ENCODE measurements at places on chromosomes 5 and 9. TPM values are rescaled to one million over a fixed set of nuclear protein-coding genes. Genes with fewer than 3 reads are reported as not detected.
A peak's percentile ranks its signal among the peaks of the same experiment; 100 is the strongest.

- DNase-seq: no peak
Observed at GRCh38 chr9:89544279-89544661, 46.4 kb upstream of the SEMA4D start.

- DNase-seq: no peak
Observed at GRCh38 chr9:110240198-110240597, 16.1 kb downstream of the TXN start.

The MEIKIN gene
- polyA plus RNA-seq: not detected

The AOPEP gene
- polyA plus RNA-seq: 44.3 TPM

DNA sequence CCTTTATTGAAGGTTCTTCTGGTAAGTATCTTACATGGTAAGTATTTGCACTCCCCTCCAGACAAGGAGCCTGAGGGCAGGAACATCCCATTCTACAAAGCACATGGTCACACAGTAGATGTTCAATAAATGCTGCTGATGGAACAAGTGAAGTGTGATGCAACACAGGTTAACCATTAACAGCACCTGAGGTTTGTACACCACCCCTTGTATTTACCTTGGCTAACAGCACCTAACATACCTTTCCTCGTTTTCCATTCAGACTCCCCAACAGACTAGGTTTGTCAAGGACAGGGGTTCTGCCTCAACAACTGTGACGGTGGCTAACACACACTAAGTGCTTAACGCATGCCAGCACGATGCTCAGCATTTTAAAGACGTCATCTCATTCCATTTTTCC, 213.6 kb downstream of the MAPKAP1 start:
- DNase-seq: peak; percentile 46

DNA sequence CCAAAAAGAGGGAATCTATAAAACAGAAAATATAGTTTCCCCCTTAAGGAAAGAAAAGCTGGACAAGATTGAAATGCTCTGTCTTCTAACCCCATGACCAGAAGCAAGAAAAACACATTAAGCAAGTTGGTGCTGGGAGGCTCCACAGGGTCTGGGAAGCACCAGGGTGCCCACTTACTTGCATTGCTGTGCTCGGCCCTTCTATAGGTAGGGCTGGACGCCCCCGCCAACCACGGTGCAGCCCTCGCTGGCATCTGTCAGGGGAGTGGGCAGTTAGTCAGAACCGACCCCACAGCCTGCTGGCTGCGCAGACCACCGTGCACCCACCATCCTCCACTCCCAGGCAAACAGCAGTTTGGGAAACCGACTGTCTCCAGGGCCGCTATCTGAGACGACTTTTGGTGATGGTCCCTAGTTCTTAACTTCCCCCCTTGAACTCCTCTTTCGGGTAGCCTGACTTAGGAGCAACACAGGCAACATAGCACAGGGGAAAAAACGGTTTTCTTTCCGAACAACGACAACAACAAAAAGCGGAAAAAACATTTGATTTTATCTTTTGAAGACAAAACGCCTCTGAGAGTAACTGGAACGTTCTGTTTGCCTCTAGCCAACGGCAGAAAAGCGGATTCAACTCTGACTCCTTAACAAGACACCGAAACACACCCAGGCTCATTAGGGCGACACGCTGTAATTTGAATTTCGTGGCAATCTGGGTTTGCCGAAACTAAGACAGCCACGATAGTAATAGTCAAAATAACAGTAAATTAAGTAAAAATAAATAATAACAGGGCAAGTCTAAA, 3.9 kb downstream of the IRX2 start:
- DNase-seq: no peak

GRCh38 chr5:142012186-142012785, 541 bp downstream of the GNPDA1 start:
- peak; percentile 45 for DNase-seq

DNA sequence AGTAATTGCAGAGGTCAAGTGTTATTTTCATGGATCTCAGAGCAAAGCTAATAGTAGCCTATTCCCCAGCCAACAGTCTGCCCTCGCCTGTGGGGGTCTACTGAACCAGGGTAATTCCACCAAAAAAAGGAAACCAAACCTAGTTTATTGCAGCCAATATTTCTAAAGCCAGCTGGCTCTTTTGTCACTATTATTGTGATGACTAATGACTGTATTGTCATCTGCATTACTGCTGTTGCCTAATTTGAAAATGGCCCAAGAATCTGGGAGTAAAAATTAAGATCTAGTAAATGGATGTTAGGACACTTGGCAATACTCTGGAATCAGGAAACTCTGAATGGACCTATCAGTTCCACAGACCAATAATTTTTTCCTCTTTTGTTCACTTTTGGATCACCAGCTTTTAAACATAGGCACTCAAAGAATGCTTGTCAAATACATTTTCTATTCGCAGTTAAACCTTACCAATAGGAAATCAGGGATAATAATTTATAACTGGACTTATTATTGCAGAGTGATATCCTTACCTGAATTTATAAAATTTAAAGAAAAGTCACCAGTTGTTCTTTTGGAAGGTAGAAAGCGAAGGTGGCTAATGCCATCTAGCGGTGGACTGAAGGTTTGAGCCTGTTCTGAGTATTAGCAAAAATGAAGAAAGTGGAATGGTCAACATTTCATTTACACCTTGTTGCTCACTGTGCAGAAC, 69.2 kb downstream of the SYK start:
- peak; percentile 7 for DNase-seq

DNA sequence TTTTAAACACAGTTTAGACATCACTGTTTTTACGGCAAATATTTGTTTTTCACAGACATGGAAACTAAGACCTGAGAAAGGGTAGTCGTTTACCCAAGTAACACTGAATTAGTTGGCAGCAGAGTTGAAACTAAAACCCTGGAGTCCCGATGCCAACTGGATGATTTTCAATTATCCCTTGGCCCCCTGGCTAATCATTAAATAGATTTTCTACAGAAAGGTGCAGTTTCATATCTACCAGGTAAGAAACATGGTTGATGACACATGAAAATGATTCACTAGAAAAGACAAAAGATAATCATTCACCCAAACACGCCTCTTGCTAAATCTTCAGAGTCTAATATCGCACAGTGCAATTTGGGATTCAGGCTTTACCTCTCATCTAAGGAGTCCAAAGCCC, 136.9 kb downstream of the SEMA5A start:
- DNase-seq: peak; percentile 33

The BTNL8 gene
- polyA plus RNA-seq: 135 TPM

The CCDC180 gene
- polyA plus RNA-seq: 7.5 TPM

- no peak for DNase-seq
Observed at GRCh38 chr9:79049371-79049770, 522.4 kb upstream of the TLE4 start.

The TMEFF1 gene
- polyA plus RNA-seq: 2.4 TPM

GRCh38 chr5:7714119-7714518, 136.8 kb downstream of the CFAP90 start:
- no peak for DNase-seq

GRCh38 chr9:130308081-130308571, 42.6 kb downstream of the HMCN2 start:
- no peak for DNase-seq

The SLC6A3 gene
- polyA plus RNA-seq: 0.13 TPM

DNA sequence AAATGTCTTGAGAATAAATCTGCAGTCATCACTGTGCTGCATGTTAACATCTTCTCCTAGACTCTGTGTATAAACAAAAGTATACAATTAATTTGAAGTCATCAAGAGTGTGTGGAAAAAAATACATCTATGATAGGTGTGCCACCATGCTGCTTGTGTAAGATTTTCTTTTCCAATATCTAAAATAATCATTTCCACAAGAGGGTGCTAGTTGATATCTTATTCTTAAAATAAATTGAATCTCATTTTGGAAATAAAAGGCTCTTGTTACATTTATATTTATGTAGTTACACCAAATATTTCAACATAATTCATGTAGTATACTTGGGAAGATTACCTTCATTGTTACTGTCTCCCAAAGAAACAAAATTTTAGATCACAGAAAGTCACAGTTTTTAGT, 14.1 kb upstream of the MOCS2 start:
- no peak for DNase-seq

The SLC25A2 gene
- 0.04 TPM for polyA plus RNA-seq

The CCNI2 gene
- 10.1 TPM for polyA plus RNA-seq

The PCSK1 gene
- 23.6 TPM for polyA plus RNA-seq

The NPR3 gene
- 9.8 TPM for polyA plus RNA-seq

The PCDHGA8 gene
- 0.19 TPM for polyA plus RNA-seq

GRCh38 chr9:125600194-125600593, 106.8 kb downstream of the MAPKAP1 start:
- peak; percentile 49 for DNase-seq

- no peak for DNase-seq
Observed at GRCh38 chr5:172487671-172488070, 33.3 kb upstream of the SH3PXD2B start.

DNA sequence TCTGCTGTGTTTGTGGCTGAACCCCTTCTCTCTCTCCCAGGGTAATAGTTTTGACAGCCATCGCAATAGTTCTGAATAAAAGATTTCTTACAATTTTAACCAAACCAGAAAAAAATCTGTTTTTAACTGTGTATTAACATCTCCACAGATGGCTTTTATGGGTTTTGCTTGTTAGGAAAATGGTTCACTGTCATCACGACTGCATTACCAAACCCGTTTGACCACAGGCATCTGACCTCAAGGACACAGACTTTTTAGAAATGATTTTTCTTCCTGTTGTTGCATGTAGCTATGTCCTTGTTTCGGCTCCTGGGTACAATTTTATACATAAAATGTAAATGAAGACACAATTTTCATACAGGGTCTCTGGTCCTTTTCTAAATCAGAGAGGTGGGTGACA, 316.1 kb downstream of the IRX1 start:
- DNase-seq: no peak

DNA sequence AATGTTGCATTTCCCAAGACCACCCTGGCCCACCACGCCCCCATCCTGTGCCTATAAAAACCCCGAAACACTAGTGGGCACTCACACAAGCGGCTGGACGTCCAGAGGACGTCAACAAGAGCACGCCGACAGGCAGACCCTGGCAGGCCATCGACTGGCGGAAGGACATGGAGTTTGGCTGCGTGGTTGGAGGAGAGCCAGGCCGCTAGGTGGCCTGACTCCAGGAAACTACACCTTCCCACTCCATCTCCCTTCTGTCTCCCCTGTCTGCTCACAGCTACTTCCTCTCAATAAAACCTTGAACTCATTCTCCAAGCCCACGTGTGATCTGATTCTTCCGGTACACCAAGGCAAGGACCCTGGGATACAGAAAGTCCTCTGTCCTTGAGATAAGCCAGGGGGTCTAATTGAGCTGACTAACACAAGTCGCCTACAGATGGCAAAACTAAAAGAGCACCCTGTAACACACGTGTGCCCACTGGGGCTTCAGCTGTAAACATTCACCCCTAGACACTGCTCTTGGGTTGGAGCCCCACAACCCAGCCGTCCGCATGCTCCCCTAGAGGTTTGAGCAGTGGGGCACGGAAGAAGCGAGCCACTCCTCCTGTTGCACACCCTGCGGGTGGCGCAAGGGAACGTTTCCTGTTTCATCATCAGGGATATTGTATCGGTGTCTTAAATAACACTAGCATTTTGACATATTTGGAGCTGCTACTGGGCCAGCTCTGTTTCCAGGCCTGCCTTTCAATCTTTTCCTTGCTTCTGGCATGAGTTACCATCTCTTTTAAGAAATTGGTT, 54.5 kb upstream of the TAF11L2 start:
- no peak for DNase-seq

The GLDC gene
- 13.0 TPM for polyA plus RNA-seq

- no peak for DNase-seq
Observed at GRCh38 chr5:81803812-81804211, 52.9 kb upstream of the SSBP2 start.

Measured in large intestine (tissue), 12 donors.